ENCODE measurements at places on chromosomes 4 and X.

GRCh38 chr4:174697202-174697601 is 131.8 kb downstream of the GLRA3 start:
- DNase-seq = no peak

GRCh38 chr4:113524096-113524495 is 237.4 kb downstream of the CAMK2D start:
- peak; percentile 20 for DNase-seq

GRCh38 chr4:59535541-59535940 is 1664.6 kb upstream of the ADGRL3 start:
- no peak for DNase-seq

DNA sequence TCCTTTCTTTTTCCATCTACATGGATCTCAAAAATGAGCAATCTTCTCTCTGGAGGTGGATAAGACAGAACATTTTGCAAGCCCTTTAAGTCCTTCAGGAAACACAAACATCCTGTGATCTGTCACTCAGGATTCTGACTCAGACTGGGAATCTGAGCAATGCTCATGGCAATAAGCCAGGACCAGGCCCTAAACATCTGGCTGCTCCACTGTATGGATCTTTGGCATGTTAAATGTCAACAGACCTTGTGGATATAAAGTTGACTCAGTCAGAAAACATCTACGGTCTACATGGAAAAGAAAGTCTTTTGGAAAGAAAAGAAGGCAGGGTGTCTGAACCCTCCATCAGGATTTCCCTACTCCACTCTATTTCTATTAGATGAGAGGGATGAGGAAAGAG is 17.8 kb upstream of the CHIC2 start:
- no peak for DNase-seq

GRCh38 chr4:62495032-62495431 is 1294.9 kb downstream of the ADGRL3 start:
- no peak for DNase-seq

- DNase-seq = no peak
Measured at GRCh38 chr4:16248605-16249004, 22.3 kb upstream of the TAPT1 start.

DNA sequence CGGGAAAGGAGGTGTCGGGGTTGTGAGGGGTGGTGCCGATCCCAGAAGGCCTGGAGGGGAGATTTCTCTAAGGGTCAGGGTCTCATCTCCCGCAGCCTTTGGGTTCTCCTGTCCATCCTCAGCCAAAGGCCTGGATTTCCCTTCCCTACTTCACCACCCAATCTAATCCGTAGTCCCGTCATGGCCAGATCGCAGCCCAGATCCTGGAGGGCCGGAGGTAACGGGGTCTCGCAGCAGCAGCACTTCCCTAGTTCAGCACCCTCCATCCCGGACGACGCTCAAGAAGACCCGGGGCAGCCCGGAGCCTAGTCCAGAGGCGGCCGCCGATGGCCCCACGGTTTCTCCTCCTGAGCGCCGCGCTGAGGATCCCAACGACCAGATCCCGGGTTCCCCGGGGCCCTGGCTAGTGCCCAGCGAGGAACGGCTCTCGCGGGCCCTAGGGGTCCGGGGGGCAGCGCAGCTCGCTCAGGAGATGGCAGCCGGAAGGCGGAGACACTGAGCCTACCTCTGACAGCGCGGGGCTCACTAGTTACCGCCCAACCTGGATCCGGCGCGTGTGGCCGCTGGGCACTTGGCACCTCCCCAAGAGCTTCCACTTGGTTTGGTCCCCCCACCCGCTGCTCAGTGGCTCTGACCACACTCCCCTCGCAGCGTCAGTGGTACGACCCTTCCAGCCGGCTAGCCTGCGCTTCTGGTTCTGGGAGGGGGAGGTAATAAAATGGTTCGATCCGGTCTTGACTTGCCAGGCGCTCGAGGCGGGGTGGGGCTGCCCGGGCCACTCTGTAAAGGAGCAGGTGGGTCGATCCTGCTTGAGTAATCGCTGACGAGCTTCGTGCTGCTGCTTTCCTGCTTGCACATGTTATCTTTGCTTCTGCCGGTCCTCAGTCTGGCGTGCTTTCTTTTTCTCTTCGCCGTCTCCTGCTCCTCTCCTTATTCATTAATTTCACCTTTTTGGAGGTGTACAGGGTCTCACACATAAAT is 3.6 kb downstream of the MAGIX start:
- DNase-seq = peak; percentile 43

GRCh38 chrX:10115082-10115481 is 41.7 kb upstream of the CLCN4 start:
- DNase-seq = no peak

Data from GM10248 (cell line).